ENCODE measurements at places on chromosomes 2 and 18.
A peak's percentile ranks its signal among the peaks of the same experiment; 100 is the strongest.

GRCh38 chr2:37868866-37869265, 56.2 kb upstream of the RMDN2 start:
- DNase-seq, result no peak

DNA sequence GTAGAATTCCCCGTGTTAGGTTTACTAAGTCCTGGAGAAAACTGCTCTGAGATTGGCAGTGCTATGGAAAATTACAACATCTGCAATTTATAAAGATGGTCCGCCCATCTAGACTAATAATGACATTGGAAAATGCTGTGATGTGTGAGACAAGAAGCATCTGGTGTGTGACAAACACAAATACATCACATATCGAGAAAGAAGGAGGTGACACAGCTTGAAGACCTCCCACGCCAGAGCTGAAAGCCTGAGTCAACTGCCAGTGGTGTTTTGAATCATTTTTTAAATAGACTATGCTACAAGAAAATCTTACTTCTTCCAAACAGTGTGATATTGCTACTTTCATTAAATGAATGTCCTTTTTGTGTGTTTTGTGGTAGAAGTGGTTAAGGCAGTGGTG, 8.6 kb upstream of the ANO7 start:
- peak; percentile 5 for DNase-seq

GRCh38 chr2:236582968-236583367, 13.3 kb downstream of the ACKR3 start:
- no peak for DNase-seq

DNA sequence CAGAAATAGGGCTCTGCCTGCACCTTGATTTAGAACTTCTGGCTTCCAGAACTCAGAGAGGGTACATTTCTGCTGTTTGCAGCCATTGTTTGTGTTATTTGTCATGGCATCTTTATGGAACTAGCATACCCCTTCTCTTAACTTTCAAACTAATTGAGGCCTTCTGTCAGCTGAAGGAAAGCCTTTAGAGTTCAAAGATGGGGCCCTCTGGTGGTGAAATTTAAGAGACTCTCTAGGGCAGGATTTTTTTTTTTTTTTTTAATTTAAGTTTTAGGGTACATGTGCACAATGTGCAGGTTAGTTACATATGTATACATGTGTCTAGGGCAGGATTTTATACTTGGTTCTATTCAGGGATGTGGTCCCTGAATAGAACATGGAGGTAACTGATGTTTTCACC, 260.6 kb upstream of the LINC00305 start:
- no peak for DNase-seq

- DNase-seq, result no peak
Observed at GRCh38 chr2:210561475-210561874, 5.1 kb downstream of the CPS1 start.

DNA sequence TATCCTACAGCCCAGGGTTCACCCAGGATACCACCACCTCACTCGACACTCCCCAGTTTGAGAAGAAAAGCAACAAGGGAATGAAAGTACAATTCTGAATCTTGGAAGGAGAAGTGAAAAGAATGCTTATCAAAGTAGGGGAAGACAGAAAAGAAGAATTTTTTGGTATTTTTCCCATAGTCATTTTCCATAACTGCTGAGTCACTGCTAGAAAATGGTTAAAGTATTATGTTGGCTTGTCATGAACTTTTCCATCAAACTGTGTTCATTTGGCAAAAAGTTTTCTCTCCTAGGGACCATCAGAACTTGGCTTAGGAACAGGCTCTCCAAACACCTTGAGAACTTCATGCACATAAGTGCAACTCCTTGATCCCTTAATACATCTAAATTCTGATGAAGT, 192.0 kb downstream of the BCL11A start:
- no peak for DNase-seq

DNA sequence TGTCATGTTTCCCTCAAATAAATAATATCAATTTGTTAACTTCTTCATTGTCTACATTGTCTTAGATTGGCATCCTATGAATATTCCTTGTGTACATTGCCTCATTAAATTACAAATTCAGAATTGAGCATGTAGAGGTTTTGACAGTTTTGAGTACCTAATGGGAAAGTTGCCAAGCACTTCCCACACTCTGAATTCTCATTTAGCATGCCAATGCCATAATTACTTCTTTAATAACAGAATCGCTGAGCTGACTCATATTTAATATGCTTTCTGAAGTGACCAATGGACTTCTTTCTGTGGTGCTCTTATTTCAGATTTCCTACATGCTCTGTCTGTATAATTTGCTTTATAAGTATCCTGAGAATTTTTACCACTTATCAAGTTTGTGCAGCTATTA, 114.4 kb upstream of the NOL4 start:
- no peak for DNase-seq

DNA sequence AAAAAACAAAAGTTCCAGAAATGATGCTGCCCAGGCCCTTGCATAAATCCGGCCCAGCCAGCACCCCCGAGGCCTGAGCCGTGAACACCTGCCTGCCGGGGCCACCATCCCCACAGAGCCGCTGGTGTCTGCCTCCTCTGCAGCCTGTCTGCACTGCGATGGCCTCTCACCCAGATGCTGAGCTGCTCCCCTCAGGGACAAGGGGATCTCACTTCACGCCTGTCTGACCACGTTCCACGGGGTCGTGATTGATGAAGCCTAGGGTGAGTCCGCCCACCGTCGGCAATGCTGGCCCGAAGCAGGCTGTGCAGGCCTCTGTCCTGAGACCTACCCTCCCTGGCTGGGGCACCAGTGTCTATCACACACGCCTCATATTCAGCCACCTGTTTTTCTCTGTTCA, 444.2 kb downstream of the EIPR1 start:
- DNase-seq, result no peak

- DNase-seq, result no peak
Observed at GRCh38 chr18:56541793-56542192, 96.6 kb downstream of the TXNL1 start.

GRCh38 chr2:226063704-226064440, 664.4 kb downstream of the NYAP2 start:
- no peak for DNase-seq

- no peak for DNase-seq
Observed at GRCh38 chr18:13574355-13574754, 152.0 kb downstream of the FAM210A start.

DNA sequence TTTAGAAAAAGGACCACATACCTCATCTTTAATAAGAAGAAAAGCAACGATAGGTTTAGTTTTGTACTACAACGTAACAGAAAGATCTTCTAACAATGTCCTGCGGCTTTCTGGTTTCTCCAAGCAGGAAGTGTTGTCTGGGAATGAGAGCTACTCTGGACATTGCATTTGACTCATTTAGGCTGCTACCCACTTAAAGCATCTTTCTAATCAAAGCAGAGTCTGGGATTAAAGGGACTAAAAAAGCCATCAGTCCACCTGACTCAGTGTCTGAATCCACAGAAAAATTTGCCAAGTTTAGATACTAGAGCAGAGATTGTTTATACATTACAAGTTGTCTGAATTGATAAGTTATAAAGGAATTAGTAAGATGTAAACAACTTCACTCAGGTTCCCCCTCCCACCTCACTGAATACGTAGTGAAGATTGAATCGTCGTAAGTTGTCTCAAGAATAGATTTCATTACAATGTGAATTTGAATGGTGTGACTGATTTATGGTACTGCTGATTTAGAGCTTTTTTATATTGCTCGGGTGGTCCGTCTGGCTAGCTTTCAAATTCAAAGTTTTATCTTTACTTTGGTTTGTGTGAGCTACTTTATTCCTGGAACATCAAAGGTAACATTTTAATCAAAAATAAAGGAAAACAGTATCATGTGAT, 70.2 kb upstream of the SMIM21 start:
- DNase-seq, result no peak

DNA sequence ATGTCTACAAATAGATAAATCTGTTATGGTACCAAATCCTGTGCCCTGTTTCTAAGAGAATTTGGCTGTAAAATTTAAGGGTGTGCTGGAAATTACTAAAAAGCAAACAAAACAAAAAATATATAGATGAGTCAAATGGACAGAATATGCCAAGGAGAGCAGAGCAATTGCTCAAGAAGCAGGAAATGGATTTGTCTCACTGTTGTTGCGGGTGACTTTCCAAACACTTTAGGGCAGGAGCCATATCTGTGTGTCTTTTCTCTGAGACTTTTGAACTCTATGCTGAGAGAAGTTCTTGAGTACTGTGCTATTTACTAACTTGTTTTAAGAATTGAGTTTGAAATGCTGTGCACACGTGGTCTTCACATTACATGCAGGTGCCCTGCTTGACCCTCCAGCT, 221.7 kb downstream of the PHLPP1 start:
- DNase-seq, result no peak

DNA sequence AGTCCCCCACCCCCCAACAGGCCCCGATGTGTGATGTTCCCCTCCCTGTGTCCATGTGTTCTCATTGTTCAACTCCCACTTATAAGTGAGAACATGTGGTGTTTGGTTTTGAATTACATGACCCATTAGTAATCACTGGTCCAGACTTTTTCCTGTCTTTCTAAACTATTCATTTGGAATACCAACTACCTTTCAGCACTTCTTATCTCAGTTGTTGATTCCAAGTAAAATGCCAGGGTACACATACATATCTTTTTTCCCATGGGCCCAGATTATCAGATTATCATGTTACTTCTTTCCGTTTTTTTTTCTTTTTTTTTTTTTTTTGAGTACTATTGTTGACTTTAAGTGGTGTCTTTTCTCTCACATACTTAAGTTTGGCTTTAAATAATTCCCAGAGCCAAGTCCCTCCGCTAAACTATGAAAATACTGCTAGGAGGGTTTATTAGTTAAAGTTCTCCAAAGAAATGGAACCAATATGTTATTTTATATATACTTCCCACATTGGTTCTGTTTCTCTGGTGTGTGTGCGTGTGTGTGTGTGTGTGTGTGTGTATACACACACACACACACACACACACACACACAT, 389.3 kb downstream of the IRS1 start:
- DNase-seq, result no peak

GRCh38 chr18:48472610-48473009, 63.4 kb upstream of the ZBTB7C start:
- DNase-seq, result no peak

DNA sequence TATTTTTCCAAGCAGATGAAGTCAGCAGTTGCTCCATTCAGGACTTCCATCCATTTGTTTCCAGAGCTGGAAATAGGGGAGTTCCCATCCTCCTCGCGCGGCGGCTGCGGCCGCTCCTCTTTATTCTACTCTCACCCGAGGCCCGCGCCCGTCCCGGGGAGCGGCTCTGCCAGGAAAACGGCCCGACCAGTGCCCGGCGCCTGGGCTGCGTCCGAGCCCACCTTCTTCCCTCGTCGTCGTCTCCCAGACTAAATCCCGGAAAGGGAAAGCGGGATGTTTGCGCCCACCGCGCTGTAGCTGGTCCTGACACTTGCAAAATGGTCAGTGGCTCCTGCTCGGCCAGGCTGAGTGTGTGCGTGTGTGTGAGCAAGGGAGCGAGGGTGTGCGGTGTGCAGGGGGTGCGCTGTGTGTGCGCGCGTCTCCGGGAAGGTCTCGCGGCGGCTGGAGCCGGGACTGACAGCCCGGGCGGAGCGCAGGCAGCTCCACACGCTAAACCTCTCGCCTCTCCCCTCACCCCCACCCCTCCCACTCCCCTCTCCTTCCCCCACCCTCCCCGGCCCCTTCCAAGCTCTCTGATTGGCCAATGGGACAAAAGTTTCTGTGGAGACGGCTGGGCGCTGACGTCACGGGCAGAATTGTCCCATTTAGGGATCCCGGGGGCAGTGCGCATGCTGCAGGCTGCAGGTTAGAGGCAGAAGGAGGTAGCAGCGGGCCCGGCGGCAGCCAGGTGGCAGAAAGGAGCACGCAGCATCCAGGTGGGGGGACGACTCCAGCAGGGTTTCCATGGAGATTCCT, at the start of gene NOL4:
Gene NOL4, minus strand, starts transcription at position 491 of the 795 bp plus-strand sequence. CDS start 1,660 bp downstream, outside the sequence.
- DNase-seq, result no peak

DNA sequence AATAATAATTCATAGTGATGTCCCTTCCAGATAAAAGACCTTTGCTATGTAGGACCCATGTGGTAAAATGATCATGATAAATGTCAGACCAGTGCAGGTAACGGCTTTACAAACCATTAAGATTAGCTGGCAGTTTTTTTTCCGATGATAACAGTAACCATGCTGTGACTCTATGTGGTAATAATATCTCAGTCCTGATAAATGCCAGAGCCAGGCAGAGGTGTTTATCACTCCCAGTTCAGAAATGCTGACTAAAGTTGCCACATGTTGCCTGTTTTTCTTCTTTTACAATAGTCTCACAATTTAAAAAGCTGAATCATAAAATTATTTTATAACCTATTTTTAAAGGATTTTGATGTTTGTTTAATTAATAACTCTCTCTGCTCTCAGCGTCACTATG, 565.1 kb downstream of the ARHGAP15 start:
- DNase-seq, result no peak

GRCh38 chr2:150007815-150008430, 420.3 kb upstream of the MMADHC start:
- no peak for DNase-seq

DNA sequence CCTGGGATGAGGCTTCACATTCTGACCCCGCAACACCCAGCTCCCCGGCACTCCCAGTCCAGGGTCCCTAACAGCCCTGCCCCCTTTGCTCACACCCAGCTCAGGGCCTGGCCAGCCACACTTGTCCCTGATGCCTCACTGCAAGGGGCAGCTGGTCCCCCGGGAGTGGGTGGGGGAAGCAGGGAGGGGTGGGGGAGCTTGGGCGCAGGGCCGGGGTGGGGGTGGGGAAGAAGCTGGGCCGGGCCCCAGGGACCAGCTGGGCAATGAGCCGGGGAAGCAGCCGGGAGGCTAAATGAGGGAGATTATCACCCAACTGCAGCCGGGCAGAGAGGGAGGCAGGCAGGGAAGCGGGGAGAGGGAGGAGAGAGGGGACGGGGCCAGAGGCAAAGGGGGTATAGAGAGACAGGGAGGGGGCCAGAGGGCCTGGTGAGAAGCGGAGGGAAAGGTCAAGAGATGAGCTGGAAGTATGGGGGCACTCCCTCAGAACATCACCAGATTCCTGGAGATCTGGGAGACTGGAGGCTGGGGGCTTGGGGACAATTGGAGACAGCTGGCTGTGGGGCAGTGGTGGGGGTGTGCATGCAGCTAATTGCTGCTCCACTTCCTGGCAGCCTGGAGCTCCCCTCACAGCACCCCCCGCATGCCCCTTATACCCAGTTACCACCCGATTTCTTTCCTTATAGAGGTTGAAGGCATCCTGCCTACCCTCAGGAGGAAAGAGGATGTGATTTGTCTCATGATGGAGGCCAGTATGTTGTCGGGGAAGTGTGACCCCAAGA, 2.5 kb upstream of the ASIC4 start:
- no peak for DNase-seq

- no peak for DNase-seq
Observed at GRCh38 chr2:107278672-107279071, 392.7 kb upstream of the ST6GAL2 start.

- no peak for DNase-seq
Observed at GRCh38 chr2:218882866-218883366, 2.3 kb downstream of the WNT10A start.

DNA sequence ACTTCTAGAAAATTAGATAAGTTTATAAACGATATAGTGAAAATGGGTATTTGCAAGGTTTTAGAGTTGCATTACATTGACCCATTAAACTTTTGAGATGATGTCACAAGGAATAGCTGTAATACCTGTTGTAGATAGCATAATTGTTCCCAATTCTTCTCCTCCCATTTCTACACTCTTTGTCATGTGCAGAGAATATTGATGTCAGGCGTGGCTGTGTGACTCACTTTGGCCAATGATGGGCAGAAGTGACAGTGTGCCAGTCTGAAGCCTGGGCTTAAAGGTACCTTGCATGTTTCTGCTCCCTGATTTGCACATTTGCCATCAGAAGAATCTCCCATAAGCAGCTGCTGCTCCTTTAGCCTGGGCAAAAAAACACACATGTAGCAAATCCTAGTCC, 26.9 kb upstream of the CCBE1 start:
- no peak for DNase-seq

GRCh38 chr2:11611251-11611650, 58.7 kb downstream of the NTSR2 start:
- DNase-seq, result no peak
